CD4-positive, CD25-positive, alpha-beta regulatory T cell (primary cell): ENCODE measurements at places on chromosomes 12 and 14. TPM values are rescaled to one million over a fixed set of nuclear protein-coding genes. Genes with fewer than 3 reads are reported as not detected.

The ZBTB1 gene
- total RNA-seq, result 167 TPM

- no peak for DNase-seq
Observed at GRCh38 chr14:67510121-67510520, 21.6 kb upstream of the TMEM229B start.

DNA sequence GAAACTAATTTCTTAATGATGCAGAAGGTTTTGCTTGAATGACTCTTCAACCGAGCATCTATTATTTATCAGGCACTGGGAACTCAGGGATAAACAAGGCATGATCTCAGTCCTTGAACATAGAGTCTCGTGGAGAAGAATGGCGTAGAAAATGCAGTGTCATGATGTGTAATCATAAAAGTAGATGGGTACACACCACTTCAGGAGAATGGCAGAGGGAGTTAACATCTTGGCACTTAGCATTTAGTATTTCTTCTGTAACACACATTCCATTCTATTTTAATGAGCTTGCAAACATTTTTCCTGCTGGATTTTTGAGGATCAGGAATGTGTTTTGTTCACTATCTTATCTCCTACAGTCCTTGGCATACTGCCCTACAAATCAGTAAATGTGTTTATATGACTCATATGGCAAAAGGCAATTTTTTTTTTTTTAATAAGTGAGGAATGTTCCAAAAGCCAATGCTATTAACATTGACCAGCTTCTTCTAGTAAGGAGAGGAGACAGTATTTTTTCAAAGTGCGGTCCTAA, 3.8 kb downstream of the TXNRD1 start:
- DNase-seq, result no peak

GRCh38 chr12:131896811-131897270, 2.4 kb downstream of the ULK1 start:
- DNase-seq, result no peak

DNA sequence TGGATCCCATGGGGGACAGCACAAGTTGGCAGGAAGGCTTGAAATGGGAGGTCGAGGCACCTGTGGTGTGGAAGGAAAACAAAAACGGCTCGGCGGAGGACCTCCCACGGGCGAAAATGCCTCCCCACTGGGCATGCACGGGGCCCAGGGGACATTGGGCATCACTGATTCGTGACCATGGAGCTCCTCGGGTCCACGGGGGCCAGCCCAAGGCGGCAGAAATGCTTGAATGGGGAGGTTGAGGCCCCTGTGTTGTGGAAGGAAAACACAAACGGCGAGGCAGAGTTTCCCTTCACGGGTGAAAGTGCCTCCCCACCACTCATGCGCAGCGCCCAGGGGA, 376.0 kb downstream of the ALG10 start:
- DNase-seq, result no peak

- DNase-seq, result no peak
Observed at GRCh38 chr14:104119119-104119487, 19.3 kb upstream of the KIF26A start.

GRCh38 chr12:18990856-18991255, 138.7 kb upstream of the PLEKHA5 start:
- DNase-seq, result no peak

GRCh38 chr12:13192719-13193118, 3.8 kb upstream of the EMP1 start:
- no peak for DNase-seq

- DNase-seq, result no peak
Observed at GRCh38 chr12:31007153-31007495, 66.5 kb upstream of the DDX11 start.

GRCh38 chr14:95547626-95548327, 12.9 kb downstream of the GLRX5 start:
- no peak for DNase-seq

DNA sequence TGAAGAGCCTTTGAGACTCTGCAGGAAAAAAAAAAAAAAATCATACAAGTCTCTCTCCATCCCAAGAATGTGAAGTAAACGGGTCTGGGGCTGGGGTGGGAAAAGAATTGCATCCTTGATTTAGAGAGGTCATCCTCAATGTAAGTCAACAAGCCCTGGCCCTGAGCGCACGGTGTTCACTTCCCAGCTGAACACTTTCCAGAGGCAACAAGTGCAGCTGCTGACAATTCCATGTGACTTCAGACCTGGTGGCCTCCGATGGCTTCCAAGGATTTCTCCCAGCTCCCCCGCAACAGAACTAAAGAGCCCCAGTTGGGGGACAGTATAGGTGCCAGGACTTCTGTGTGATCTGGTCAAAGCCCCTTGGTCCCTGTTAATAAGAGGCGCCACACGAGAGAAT, 2.4 kb downstream of the RILPL1 start:
- no peak for DNase-seq
